ENCODE measurements at places on chromosomes 16 and 17.
A peak's percentile ranks its signal among the peaks of the same experiment; 100 is the strongest.

- no peak for DNase-seq
Measured at GRCh38 chr17:1882836-1883235, 53.0 kb downstream of the RPA1 start.

DNA sequence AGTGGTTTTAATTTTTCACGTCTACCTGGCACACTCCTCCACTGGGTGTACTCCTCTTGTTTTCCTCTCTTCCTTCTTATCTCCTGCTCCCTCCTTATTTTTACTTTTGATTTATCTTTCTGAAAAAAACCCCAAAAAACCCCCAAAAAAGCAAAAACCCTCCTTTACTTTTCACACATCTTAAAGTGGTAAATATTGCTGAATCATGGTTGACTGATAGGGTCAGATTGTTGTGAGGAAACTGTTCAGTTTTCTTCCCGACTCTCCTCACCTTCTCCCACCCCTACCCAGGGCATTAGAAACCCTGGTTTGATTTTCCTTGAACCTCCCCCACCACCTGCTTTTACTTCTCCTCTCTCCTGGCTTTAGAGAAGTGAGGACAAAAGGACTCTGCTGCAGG lies 25.4 kb downstream of the ARHGAP44 start:
- no peak for DNase-seq

GRCh38 chr17:76497979-76498875 lies 3.0 kb downstream of the RHBDF2 start:
- peak; percentile 75 for DNase-seq

- no peak for DNase-seq
Measured at GRCh38 chr17:76193591-76193990, 46.7 kb downstream of the RNF157 start.

DNA sequence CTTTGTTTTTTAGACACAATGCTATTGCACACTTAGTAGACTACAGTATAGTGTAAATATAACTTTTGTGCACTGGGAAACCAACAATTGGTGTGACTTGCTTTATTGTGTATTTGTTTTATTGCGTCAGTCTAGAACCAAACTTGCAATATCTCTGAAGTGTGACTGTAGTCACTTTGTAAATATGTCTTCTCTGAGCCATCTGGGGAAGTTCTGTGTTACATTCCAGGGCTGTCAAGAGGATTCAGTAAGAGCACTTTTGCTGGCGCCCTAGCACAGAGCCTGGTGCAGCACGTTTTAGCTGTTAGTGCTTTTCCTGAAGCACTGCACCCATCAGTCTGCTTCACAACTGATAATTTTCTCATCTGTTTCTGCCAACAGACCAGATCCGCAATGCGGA lies 73.2 kb downstream of the NT5M start:
- no peak for DNase-seq

DNA sequence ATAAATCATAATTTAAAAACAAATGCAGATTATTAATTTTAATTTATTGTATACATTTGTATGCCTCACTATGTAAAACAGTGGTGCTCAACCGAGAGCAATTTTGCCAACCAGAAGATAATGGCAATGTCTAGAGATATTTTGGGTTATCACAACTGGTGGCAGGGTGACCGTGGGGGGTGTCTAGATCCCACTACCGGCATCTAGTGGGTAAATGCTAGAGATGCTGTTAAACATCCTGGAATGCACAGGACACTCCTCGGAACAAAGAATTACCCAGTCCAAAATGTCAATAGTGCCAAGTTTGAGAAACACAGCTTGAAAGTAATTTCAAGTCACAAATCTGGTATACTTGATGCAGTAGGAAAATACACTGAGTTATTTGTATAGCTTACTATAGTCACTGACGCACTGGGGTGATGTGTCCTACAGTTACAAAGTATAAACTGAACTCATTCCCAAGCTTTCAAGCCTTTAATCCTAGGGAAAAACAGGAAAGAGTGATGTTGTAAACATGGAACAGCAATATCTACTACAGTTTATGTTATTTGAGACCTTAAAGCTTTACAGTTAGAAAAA lies 133.5 kb downstream of the BRIP1 start:
- no peak for DNase-seq

- no peak for DNase-seq
Measured at GRCh38 chr16:54291656-54292487, 5.3 kb upstream of the IRX3 start.

DNA sequence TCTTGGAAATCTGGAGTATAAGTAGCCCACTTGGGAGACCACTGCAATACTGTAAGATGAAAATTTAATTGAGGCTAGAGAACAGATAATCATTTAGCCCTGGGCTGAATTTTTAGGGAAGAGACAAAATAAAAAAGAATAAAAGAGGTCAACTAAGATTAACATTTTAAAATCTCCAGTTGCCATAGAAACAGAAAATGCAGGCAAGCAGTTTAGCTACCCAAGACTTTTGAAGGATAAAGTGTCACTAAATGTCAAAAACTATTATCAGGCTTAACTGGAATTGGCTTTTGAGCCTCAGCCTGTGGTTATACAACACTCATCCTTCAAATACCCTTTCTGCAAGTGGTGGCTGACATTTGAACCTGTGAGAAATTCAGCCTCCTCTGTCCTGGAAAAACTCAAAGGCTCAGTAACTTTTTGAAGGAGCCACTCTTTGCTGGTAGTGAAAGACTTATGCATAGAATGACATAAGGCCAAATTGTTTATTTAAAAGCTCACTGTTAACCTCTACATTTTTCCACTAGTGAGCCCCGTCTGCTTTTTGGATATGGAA lies 220.7 kb upstream of the KCNJ16 start:
- DNase-seq, result peak; percentile 13

DNA sequence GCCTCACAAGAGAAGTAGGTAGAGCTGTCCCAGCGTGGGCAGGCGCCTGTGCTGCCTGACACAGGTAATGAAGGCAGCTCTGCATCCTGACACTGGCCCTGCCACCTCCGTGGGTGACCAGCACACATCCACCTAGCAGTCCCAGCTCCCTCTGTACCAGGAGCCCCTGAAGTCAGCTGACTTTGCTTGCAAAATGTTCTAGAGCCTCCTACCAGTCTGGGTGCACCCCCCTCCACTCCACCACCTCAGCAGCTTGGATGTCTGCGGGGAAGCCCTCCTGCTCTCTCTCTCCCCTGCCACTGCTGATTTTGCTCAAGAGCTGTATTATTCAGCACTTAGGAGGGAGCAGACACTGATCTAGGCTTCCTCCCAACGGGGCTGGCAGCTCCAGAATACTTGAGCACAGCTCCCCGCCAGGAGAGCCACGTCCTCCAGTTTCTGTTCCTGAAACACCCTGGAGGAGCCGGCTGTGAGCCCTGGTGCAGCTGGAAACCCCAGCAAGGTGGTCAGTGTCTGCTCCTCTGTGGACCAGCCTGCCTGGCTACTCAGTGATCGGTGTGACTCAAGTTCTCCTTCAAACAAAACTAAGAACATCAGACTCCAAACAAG lies 1.0 kb downstream of the RNF166 start:
- peak; percentile 26 for DNase-seq

DNA sequence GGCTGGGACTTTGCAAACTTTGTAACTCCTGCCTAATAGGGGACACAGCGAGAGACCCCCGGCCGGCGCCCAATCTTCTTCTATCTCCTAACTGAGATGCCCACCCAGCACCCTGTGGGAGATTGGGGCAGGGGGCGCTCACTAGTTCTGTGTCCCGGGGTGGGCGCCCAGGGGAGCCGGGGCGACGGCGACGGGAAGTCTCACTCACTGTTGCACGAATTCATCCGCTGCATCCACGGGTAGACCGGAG lies 3.9 kb upstream of the HOXB5 start:
- DNase-seq, result no peak

DNA sequence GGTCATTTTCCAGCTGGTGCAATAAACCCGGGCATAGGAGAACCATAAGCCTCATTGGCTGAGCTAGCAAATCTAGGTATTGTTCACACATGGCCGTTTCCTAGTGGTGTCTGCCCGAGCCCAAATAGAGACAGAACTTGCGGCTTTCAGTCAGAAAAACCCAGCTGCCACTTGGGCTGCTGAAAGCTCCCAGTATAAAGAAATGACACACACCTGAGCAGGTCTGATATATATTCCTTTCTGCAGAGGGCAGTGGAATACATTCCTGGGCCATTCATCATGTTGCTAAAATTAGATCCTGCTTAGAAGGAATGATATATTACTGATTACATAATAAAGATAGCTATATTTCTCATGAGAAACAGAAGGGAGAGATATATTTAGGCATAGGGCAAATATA lies 83.9 kb upstream of the IRX5 start:
- peak; percentile 24 for DNase-seq

- DNase-seq, result no peak
Measured at GRCh38 chr17:29914819-29915537, 15.1 kb downstream of the SSH2 start.

DNA sequence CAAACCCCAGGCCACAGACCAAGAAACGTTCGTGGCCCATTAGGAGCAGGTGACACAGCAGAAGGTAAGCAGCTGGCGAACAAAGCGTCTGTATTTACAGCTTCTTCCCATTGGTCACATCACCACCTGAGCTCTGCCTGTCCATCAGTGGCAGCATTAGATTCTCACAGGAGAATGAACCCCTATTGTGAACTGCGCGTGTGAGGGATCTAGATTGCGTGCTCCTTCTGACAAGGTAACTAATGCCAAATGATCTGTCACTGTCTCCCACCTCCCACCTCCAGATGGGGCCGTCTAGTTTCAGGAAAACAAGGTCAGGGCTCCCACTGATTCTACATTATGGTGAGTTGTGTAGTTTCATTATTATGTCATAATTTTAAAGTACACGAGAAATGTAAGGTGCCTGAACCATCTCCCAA lies 186.3 kb downstream of the CPPED1 start:
- no peak for DNase-seq
